ENCODE measurements at places on chromosomes 13 and 19.
A peak's percentile ranks its signal among the peaks of the same experiment; 100 is the strongest.

- peak; percentile 55 for DNase-seq
These were observed 7.3 kb upstream of the HOOK2 start for GRCh38 chr19:12782424-12783290.

- DNase-seq, result no peak
These were observed 354.0 kb downstream of the SPRY2 start for GRCh38 chr13:79986890-79987289.

- DNase-seq, result no peak
These were observed 8.7 kb downstream of the KLK1 start for GRCh38 chr19:50814883-50815282.

GRCh38 chr19:14672188-14672872 is 2.3 kb downstream of the ADGRE3 start:
- DNase-seq, result peak; percentile 89

DNA sequence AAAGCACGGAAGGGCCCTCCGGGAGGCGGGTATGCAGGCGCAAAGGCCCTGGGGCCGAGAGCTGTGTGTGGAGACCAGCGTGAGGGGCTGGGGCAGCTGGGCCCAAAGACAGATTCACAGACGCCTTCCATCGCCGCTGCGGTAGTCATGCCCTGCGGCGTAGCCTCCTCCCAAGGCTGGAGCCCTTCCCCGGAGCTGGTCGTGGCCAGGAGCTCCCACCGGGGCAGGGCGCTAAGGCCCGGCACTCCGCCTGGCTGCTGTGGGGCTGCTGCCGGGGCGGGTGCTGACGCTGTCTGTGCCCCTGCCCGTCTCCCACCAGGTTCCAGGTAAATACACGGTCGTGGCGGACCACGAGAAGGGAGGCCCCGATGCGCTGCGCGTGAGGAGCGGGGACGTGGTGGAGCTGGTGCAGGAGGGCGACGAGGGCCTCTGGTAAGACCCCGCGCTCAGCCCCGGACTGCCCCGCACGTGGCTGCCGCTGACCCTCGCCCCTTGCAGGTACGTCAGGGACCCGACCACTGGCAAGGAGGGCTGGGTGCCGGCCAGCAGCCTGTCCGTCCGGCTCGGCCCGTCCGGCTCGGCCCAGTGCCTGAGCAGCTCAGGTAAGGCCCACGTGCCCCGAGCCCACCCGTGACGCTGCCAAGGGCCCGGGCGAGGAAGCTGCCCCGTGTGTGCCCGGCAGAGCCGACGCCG is 9.4 kb upstream of the F7 start:
- no peak for DNase-seq

GRCh38 chr13:98937911-98938381 is 39.9 kb downstream of the DOCK9 start:
- DNase-seq, result no peak

DNA sequence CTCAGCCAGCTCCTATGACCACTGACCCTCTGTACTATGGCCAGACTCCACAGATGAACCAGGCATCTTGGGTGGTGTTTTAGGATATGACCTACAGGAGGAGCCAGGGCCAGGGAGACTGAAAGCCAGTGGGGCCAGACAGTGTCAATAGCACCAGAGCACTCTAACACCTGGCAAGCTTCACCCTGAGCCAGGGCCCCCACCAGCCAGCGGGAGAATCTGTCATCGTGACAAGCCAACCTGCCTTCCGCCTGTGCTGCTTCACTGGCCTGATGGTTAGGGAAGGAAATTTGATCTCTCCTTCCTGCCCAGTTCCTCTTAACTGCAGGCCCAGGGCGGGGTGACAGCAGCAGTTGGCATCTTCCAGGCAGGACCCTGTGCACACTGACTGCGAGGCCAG is 222.4 kb downstream of the UQCRFS1 start:
- DNase-seq, result no peak

GRCh38 chr13:53064731-53065130 is 36.1 kb downstream of the OLFM4 start:
- no peak for DNase-seq

DNA sequence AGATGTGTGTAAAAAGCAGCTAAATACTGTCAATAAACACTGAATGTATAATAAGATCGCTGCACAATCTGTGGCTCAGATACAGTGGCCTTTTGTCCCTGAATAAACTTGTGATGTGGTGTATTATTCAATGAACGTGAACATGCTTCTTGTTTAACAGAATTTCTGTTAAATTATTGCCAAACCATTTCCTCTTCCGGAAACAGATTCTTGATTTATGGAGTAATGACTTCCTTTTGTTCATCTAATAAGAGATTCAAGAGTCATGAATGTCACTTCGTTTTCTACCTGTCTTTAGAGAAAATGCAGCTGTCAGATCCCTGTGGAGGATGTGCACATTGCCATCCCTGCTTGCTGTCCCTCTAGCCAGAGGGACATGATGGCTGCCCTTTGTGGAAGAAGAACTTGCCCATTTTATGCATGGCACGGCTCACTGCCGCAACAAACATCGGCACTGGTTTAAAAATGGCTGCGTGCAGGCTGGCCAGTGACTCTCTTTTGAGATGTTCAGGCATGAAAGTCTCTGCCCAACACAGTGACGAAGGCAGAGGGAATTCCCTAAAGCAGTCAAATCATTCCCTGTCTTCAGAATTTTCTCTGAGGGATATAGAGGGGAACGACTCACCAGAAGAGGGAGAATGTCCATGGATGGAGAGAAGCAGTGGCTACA is 3.1 kb upstream of the TNFSF13B start:
- peak; percentile 94 for DNase-seq

DNA sequence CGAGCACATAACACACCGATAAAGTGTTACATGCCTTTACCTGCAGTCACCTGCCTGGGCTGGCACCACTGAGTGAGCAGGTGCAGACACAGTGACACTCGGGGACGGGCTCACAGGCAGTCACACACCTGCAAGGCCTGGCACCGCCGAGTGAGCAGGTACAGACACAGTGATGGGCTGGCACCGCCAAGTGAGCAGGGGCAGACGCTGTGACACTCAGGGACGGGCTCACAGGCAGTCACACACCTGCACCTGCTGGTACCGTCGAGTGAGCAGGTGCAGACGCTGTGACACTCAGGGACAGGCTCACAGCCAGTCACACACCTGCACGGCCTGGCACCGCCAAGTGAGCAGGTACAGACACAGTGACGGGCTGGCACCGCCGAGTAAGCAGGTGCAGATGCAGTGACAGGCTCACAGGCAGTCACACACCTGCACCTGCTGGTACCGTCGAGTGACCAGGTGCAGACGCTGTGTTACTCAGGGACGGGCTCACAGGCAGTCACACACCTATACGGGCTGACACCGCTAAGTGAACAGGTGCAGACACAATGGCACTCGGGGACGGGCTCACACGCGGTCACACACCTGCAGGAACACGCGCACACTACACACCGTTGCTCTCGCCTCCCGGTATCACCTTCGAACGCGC is 470 bp downstream of the ZNF835 start:
- DNase-seq, result no peak

GRCh38 chr13:48829536-48829935 is 146.2 kb upstream of the FNDC3A start:
- DNase-seq, result peak; percentile 64

DNA sequence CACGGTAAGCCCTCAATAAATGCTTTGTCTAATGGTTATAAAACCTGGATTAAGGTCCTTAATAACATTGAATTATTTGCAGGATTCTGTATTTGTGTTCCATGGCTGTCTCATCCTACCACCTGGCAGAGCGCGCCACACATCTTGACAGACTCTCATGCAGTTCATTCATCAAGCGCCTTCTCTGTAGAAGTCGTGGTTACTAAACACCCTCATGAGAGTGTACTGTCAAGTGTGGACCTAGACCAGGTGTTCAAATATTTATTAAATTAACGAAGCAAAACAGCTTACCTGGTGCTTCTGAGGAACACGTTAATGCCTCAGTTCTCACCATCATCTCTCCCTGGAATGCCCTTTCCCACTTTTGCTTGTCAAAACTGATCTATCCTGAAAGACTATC is 13.1 kb upstream of the FBXL3 start:
- no peak for DNase-seq

DNA sequence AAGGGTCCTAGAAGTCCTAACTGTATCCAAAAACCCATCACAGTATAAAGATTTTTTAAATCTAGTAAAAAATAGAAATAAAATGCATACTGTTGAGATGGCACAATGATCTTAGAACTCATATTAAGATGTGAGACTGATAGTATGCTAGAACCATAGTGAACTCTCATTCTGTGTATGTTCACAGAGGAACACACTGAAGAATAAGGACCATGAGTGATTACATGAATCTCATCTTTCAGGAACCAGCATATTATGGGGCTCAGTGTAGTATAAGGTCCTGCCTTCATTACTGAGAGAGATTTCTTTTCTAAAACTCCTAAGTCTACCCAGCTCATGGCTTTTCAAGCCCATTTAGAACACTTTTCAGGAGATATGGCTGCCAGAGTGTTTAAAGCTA is 59.8 kb upstream of the RFC3 start:
- no peak for DNase-seq

DNA sequence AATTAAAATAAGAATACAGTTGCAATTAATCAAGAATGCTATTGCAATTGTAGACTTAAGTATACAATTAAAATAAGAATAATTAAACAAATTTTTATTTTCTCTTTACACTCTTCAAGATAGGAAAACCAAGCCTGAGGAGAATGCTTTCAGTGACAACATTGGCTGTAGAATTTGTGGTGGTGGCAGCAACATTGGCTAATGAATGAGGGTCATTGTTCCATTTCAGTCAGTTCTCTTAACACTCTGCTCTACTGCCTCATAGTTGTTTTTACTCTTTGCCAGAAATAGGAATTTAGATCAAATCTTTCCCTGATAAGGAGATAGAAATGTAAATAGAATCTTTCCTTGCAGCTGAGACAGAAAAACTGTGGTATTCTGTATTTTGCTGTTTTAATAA is 391.6 kb downstream of the PCDH20 start:
- no peak for DNase-seq

- no peak for DNase-seq
These were observed 105.4 kb downstream of the URI1 start for GRCh38 chr19:30047432-30047831.

DNA sequence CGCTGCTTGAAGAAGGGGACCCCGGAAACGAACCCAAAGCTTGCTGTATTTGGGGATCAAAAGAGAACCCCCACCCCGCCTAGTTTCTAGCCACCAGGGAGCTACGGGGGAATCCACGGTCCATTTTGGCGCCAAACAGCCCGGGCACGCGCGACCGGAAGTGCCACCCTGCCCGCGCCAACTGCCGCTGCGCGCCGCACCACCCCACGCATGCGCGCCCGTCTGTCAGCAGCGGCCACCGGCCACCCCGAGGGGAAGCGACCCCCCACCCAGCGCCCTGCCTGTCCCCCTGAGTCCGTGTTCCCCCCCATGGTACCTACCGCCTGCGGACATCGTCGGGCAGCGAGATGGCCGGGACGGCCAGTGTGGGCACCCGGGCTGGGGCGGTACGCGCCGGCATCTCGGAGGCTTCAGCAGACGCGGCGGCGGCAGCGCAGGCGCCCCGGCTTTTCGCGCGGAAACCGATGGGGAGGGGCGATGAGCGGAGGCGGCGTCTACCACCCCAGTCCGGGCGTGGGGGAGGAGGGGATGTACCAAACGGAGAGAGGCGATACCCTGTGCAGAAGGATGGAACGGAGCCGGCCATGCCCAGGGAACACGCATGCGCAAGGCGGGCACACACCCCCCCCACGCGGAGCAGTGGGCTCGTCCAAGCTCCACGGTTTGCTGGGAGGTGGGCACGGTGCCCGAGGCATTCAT is at the start of gene DNMT1:
Gene DNMT1 (minus strand): TSS at position 454 of the 699 bp plus-strand sequence. CDS start 54 bp downstream, at position 400.
- peak; percentile 86 for DNase-seq

GRCh38 chr13:30466358-30466714 is 600 bp upstream of the HMGB1 start:
- DNase-seq, result no peak

GRCh38 chr19:30455881-30456280 is 83.7 kb downstream of the ZNF536 start:
- DNase-seq, result no peak

DNA sequence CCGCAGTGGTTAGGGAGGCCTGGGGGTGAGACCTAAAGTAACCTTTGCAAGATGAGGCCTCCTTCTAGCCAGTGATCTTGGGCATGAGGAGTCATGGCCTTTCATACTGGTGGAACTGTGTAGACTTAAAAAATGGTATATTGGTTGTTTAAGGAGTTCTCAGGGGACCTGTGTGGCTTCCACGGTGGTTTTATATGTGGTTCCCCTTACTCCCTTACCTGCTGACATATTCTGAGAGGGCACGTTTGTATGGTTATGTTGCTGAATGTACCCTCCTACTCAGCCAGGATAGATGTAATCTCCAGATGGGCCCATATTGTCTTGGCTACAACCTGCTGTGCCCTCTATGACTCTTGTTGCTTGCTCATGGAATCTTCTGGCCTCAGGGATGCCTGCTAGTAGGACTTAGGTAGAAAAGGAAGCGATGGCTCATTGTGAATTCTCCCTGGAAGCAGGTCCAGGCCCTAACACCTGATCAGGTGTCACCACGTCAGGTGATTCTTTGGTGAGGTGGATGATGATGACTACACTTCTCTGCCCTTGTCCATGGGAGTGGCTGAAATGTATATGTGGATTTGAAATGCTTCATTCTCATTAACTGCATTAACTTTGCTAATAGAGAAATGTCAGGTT is 1.8 kb downstream of the ZNF460 start:
- DNase-seq, result no peak

DNA sequence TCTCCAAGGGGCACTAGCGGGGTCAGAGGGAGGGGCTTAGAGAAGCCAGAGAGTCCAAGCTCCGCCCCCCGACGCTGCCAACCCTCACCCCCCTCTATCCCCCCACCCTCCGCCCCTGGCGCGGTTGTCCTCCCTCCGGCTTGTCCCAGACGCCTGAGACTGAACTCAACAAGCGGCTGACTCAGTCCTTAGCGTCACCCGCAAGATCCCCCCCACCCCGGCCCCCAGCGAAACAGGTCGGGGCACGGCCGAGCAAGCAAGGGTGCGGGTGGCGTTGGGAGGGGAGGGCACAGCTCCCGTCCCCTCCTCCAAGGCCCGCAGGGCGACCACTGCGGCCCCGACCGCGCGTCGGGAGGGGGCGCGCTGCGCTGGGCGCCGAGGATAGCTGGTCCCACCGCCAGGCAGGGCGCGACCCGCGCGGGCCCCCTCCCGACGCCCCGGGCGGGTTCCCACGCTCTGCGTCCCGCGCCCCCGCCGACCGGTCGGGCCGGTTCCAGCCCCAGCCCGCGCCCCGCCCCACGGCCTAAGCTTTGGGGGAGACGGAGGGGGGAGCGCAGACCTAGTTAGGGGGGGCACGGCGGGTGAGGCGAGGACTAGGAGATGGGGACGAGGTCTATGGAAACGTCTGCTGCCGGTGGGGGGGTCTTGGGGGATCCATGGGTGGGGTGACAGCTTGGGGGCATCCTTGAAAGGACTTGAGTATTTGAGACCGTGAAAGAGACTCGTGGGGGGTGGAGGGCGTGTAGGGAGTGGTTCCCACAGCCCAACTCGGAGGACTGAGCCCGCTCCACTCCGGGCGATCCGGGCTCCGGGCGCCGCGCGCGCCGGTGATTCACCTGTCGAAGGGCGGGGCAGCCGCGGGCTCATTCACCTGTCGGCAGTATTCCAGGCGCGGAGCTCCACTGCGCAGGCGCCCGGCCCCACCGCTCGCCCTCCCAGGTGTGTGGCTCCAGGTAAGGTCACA is 5.1 kb downstream of the NOTCH3 start:
- DNase-seq, result no peak

Data from GF-D8 (cell line).